Common myeloid progenitor, CD34-positive (primary cell): ENCODE measurements at places on chromosomes 11 and 22.

GRCh38 chr11:131910178-131910522 lies 539.7 kb downstream of the NTM start:
- no peak for DNase-seq

GRCh38 chr22:31681349-31682345 lies 19.6 kb upstream of the PISD start:
- no peak for DNase-seq

DNA sequence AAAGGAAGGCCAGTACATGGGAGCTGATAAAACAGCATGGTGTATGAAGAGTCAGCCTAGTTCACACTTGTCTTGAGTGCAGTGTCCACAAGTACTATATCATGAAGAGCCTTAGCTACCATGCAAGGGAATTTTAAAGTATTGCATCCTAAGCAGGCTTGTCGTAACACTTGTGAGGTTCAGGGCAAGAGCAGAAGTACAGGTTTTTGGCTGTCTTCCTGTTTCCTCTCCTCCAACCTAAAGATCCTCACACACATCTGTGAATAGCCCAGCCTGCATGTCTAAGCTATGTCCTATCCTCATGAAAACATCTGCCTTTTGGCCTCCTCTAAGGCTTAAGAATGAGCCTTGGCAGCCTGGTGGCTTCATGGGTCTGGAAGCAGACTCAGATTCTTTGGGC lies 34.6 kb upstream of the TMEM123 start:
- no peak for DNase-seq

GRCh38 chr11:33534575-33534974 lies 166.1 kb downstream of the C11orf91 start:
- no peak for DNase-seq

DNA sequence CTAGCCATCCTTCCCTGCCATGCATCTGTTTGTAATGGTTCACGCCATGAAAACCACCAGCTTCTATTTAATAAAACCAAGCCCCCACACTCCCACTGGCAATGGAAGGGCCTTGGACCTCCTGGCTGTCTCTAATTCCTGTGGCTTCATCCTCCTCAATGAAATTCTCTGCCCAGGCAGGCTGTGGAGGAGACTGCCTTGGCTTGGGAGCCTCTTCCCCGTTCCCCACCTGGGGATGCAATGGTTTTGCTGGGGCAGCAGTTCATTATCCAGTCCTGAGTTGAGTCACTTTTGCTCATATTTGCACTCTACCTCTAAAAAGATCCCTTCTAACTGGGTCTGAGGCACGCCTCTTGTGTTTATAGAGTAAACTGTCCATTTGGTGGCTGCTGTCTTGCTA lies 515.8 kb downstream of the NTM start:
- DNase-seq, result no peak
